Mammary epithelial cell (primary cell): ENCODE measurements at places on chromosomes 5 and 9. TPM values are rescaled to one million over a fixed set of nuclear protein-coding genes. Genes with fewer than 3 reads are reported as not detected.

DNA sequence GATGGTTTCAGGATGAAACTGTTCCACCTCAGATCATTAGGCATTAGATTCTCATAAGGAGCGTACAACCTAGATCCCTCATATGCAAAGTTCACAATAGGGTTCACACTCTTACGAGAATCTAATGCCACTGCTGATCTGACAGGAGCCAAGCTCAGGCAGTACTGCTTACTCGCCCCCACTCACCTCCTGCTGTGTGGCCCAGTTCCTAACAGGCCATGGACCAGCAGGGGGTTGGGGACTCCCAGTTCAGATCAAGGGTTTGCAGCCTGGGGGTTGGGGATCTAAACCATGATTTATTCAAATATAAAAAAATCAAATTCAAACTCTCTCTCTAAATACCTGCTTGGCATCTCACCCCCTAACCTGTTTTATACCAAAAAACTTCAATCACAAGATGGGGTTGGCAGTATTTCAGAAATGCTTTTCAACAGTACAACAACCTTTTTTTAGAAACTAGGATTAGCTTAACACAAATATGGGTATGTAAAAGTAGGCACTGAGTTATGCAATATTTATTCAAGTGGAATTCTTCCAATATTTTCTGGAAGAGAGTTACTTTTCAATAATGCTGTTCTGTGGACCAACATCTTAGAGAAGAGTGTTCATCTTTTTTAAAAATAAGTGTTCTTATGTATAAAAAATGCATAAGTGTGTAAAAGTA is 30.1 kb upstream of the SLC12A2 start:
- no peak for DNase-seq

DNA sequence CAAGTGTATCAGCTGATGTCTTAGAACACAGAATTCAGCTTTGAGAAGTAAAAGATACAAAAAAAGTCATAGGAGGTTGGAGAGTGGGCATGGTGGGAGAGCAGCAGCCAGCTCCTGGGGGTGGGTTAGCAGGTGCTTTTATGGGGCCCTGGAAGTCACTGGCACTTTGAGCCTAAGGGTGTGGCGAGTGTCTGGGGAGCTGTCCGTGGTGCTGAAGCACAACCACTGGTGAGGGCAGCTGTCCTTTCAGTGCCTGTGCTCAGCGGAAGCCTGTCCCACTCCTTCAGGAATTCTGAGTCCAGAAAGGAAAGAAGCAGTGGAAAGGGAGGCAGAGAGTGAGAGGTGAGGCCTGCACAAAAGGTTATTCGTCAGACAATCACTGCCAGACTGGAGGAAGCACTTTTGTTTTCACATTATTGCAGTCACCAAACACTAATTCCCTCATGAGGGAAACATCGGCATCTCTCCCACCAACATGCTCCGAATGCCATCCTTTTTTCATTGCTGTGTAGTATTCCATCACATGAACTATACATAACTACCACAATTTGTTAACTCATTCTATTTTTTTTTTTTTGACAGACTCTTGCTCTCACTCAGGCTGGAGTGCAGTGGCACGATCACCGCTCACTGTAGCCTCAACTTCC is 59.4 kb upstream of the RAPGEF1 start:
- DNase-seq = peak; percentile 19

- DNase-seq = peak; percentile 9
Observed at GRCh38 chr5:133612249-133612860, at the start of gene FSTL4. FSTL4 (minus strand) TSS chr5:133612541.

DNA sequence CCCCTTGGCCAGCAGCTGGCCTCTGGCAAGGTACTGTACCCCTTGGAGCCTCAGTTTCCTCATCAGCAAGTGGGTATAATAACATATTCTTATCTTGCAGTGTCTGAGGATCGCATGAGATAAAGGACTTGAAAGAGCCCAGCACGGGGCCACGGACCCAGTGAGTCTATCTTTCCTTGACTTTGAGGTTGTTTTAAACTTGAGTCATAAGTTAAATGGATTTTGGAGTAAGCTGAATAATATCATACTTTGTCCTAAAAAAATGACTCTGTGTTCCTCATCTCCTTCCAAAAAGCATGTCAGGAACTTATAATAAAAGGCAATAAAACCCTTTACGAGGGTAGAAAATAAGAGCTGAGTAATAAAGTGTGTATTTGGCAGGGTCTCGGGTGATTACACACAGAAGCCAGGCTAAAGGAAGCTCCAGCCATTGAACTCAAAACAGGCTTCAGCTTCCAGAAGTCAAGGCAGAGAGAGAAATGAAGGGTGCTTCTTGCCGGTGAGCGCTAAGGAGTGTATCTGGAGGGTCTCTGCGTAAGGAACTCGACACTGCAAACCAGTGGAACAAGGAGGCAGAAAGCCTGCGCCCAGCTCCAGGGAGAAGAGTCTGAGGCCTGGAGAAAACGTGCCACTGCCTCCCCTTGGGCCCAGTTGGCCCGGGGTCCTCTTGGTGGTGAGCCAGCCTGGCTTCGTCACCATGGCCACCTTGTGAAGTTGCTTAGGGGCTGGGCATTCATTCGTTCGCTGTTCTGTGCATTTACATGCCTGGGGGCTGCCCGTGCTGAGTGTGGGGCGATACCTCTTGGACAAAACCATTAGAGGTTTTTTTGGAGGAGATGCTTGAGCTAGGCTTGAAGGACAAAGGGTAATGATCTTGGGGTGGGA is 72.4 kb upstream of the PHYKPL start:
- no peak for DNase-seq

- no peak for DNase-seq
Observed at GRCh38 chr9:88164850-88165249, 26.6 kb upstream of the SPATA31C2 start.

- DNase-seq = no peak
Observed at GRCh38 chr9:99336005-99336404, 113.9 kb downstream of the SEC61B start.

GRCh38 chr5:88700121-88700520 is 182.9 kb downstream of the MEF2C start:
- no peak for DNase-seq

GRCh38 chr9:25260046-25260445 is 418.2 kb downstream of the TUSC1 start:
- DNase-seq = no peak

DNA sequence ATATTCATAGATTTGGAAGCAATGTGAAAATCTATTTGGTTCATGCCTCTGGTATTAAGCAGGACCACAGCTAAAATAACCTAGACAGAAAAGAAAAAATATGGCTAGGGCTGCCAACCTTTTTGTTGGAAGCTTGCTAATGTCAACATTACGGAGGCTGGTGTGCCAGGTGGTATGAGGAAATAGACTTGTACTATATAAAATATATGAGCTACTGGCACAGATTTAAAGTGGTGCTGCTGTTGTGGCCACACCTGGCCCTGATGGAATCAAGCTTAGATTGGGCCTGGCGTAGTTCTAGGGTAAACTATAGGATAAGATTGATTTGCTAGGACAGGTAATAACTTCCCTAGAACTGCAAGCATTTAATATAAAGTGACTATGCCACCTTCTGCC is 10.6 kb upstream of the PARP8 start:
- peak; percentile 46 for DNase-seq

DNA sequence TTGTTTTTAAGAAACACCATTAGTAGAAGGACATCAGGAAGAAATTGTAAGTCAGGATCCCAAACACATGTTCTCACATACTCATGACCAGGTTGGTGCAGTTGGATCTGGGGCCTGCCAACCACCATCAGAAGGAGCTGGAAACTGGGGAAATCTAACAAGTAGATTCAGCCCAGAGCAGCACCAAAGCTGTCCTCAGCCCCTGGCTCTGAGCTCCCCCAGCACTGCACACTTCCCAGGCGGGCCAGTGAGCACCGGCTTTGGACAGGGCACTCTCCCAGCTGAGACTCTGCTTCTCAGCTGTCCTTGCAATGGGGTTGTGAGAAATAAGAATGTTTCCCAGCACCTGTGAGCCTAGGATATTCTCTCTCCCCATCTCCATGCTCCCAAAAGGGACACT is 162.5 kb downstream of the PAX5 start:
- no peak for DNase-seq

DNA sequence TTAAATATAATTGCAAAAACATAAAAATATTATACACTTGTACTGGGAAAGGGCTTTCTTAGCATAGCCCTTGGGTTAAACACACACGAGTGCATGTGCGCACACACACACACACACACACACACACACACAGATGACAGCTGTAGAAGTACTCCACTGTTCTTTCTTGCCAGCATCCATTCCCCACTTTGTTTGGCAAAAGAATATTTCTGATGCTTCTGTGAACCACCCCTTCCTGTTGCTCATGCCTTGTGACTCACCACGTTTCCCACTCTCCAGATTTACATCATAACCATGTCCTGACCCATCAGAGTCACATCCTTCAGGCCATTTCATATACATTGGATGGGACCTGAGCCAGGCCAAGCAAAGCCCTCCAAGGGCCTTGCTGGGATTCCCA is 280.1 kb downstream of the DNAH5 start:
- peak; percentile 93 for DNase-seq

GRCh38 chr9:131635285-131635684 is 90.0 kb downstream of the PRRT1B start:
- peak; percentile 96 for DNase-seq

GRCh38 chr9:104206766-104207165 is 112.7 kb downstream of the SMC2 start:
- DNase-seq = no peak

DNA sequence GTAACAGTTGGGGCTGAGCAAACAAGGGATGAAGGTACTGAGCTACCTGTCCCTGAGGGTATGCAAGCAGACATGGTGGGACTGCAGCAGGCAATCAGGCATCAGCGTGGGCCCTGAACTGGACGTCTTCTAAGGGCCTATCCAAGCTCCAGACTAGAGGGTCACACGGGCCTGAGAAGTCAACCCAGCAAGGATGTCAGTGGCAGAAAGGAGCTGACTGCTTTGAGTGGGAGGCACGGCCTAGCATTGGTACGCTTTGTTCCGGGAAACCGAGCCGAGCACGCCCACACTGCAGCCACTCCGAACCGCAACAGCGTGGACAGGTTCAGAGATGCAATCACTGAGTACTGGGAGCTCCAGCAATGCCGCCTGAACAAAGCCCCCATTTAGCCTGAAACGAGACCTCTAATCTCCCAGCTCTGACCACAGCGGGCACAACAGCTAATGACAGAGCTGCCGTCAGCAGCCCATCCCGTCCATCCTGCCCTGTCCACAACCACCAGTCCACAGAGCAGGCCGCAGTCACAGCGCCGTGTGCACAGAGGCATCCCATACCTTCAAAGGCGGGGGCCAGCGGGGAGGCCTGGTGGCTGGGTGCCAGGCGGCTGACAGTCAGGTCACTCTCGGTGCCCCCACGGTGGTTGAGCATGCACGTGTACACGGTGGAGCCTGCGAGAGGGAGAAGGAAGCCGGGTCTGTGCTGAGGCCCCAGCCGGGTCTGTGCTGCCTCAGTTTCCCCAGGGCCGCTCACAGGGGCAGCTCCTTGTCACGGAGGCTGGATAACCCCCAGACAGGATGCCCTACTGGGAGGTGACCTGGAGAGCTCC is 44.2 kb downstream of the SARDH start:
- DNase-seq = no peak

DNA sequence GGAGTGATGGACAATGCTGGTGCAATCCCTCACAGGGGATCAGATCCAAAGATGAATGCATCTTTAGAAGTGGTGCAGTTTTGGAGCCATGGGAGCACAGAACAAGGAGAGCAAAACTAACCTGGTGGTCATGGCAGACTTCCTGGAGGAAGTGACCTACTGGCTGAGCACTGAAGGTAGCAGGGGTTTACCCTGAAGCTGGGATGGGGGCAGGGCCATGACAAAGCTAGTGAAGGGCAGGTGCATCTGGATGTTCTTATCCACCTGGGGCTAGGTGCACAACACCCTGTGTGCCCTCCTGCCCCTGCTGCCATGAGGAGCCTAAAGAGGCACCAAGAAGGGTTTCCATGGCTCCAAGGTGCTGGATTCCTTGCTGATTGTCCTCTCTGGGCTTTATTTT is 11.5 kb upstream of the PITX1 start:
- no peak for DNase-seq

GRCh38 chr9:120974181-120974580 is 47.6 kb upstream of the TRAF1 start:
- no peak for DNase-seq

- DNase-seq = no peak
Observed at GRCh38 chr5:75439276-75439675, 72.2 kb downstream of the CERT1 start.

GRCh38 chr5:9059920-9060691 is 485.8 kb downstream of the SEMA5A start:
- DNase-seq = peak; percentile 97

- DNase-seq = no peak
Observed at GRCh38 chr9:69865986-69866385, 45.4 kb downstream of the CFAP95 start.

DNA sequence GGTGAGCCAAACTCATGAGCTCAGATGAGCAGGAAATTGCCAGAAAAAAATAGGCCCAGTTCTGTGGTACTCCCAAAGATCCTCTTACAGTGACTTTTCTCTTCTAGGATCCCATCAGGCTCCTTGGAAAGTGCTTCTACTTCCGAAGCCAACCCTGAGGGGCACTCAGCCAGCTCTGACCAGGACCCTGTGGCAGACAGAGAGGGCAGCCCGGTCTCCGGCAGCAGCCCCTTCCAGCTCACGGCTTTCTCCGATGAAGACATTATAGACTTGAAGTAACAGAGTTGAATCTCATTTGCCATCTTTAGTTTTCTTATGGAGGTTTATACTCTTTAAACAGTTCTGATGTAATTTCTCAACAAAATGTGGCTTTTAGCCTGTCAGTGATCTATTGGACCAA is 4.0 kb upstream of the SLC2A8 start:
- DNase-seq = no peak

GRCh38 chr9:95250462-95251221 is 66.9 kb downstream of the FANCC start:
- no peak for DNase-seq

The ARRDC1 gene
- polyA plus RNA-seq = 146 TPM

The DROSHA gene
- 32.6 TPM for polyA plus RNA-seq

The SLC46A2 gene
- polyA plus RNA-seq = not detected

The PHF2 gene
- 5.9 TPM for polyA plus RNA-seq

The ACTL7A gene
- polyA plus RNA-seq = not detected

The PRDM9 gene
- not detected for polyA plus RNA-seq

The SLC1A3 gene
- 14.3 TPM for polyA plus RNA-seq

The SPAAR gene
- polyA plus RNA-seq = 0.27 TPM

The PCDHA4 gene
- polyA plus RNA-seq = not detected

The ADGRV1 gene
- polyA plus RNA-seq = 0.02 TPM

The ADAMTS19 gene
- 0.01 TPM for polyA plus RNA-seq

The RNF183 gene
- 0.18 TPM for polyA plus RNA-seq

The CRAT gene
- polyA plus RNA-seq = 2.5 TPM
